ENCODE measurements at places on chromosomes 1 and 21.

- DNase-seq, result no peak
Measured at GRCh38 chr1:218347723-218348627, 2.8 kb downstream of the TGFB2 start.

DNA sequence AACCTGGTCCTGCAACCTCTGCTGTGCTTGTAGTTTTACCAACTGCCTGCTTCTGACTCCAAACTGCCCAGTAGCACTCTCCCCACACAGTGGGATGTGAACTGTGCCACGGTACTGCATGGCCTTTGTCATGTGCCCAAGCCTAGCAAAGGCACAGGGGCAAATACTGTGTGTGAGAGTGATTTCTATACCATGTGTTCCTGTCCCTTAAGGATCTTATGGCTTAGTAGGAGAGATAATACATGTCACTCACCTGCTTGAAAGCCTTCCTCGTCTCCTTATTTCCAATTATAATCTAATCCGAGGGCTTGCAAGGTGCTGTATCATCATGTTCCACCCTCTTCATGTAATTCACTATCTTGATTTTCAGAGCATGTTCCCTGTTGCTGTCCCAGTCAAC lies 51.3 kb downstream of the UBE4B start:
- no peak for DNase-seq

GRCh38 chr1:194114288-194114687 lies 927.9 kb upstream of the B3GALT2 start:
- DNase-seq, result no peak

DNA sequence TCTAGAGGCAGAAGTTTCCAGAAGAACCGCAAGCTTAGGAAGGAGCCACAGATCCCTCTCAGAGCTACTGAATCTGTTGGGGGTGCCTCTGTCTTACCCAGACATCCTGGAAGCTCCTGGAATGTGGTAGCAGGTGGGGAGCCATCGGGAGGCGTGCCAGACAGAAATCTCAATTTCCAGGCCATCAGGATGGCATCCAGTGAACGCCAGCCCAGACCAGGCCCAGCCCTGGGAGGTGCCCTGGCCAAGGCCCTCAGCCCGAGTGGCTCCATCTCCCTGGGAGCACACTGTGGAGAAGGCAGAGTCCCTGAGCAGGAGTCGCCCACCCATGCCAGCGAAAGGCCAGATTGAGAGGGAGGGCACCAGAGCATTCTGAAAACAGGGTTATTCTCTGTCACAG lies 2.5 kb downstream of the ABCA4 start:
- no peak for DNase-seq

DNA sequence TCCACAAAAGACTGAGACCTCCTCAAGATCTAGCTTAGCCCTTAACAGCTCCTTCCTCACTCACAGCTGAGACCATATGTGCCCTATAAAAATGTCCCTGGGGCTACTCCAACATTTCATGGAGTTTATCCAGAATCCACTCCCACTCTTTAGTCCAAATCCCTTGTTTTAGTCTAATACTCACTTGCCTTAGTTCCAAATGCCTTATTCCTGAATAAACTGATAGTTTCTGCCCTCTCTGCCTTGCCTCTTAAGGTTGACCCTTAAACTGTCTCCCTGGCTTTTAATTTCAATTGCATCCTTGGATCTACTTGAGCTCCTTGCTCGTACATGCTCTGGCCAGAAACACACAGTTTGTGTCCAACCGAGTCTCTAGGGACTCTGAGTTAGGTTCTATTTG lies 47.3 kb upstream of the LYPLAL1 start:
- no peak for DNase-seq

GRCh38 chr1:198756470-198756869 lies 117.6 kb downstream of the PTPRC start:
- DNase-seq, result no peak

DNA sequence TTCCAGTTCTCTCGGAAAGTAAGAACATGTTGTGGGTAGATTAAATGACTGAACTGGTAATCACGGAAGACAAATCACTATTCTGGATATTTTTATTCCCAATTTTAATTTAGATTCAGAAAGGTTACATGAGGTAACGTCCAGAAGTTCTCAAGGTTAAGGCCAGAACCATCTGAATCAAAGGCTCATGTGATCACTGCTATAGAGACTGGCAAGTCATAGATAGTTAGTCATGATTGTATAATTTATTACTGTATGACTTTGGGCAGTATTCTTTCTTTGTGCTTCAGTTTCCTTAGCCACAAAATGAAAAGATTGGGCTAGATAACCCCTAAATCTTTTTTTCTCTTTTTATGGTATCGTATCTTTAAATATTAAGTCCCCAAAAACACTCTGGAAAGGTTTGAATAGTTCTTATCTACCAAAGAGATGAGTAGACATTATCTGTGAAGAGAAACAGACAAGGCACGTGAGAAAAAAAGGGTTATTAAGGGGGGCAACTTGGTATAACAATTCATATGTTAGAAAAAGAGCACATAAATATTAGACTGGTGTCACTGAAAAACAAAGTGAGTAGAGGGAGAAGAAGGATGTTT lies 241.0 kb downstream of the PTPRC start:
- DNase-seq, result no peak

GRCh38 chr1:176141449-176141848 lies 65.6 kb downstream of the COP1 start:
- no peak for DNase-seq

GRCh38 chr1:212013672-212014071 lies 21.7 kb downstream of the INTS7 start:
- no peak for DNase-seq

- no peak for DNase-seq
Measured at GRCh38 chr1:73537400-73537799, 660.6 kb downstream of the LRRIQ3 start.

- DNase-seq, result peak; percentile 32
Measured at GRCh38 chr1:169484683-169485430, 887 bp downstream of the SLC19A2 start.

- no peak for DNase-seq
Measured at GRCh38 chr1:21921100-21921875, 15.8 kb downstream of the HSPG2 start.

DNA sequence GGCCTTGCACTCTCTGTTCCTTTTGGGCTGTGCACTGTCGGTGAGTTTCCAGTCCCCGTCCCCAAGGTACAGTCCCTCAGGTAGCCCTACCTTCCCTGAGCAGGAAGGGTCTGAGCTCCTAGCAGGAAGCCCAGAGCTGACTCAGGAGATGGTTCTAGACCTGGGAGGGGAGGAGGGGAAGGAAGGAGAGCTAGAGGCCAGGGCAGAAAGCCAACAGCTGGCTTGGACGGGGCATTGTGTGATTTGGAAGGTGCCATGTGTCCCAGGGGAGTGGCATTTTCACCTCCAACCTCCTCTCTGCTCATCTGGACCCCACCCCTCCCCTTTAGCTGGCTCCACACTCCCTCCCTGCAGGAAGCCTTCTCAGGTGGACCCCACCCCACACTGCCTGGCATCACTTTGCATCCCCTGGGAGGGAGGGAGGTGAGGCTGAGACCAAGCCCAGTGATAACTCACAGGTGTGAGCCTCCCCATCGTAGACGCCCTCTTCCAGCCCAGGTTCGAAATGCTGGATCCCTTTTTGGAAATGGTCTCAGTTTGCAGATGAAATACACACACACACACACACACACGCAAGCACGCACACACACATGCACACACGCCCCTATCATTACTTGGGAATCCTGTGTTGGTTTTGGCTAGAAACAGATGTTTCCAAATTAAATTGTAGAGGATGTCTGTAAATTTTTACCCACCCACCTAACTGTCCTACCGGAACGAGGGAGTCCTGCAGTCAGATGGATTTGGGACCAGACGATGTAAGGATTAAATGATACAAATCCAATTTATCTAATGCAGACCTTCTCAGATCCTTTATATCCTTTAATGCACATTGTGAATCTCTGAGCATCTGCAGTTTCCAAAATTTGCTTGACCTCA lies 19.7 kb upstream of the IFNLR1 start:
- DNase-seq, result no peak

DNA sequence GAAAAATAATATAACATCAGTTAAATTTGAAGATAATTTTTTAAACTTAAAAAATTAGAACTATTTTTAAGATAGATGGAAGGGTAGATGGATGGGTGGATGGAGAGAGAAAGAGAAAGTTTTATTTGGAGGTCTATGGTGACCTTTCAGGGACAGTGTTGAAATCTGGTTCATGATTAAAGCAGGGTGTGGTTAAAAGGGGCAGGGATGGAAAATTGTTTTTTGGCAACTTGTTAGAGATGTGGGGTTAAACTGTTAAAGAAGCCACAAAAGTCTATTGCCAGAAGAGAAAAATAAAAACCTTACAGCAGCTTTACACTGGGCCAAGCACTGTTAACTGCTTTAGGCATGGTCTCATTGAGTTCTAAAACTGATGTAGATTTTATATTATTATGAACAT lies 134.9 kb upstream of the GORAB start:
- DNase-seq, result no peak

DNA sequence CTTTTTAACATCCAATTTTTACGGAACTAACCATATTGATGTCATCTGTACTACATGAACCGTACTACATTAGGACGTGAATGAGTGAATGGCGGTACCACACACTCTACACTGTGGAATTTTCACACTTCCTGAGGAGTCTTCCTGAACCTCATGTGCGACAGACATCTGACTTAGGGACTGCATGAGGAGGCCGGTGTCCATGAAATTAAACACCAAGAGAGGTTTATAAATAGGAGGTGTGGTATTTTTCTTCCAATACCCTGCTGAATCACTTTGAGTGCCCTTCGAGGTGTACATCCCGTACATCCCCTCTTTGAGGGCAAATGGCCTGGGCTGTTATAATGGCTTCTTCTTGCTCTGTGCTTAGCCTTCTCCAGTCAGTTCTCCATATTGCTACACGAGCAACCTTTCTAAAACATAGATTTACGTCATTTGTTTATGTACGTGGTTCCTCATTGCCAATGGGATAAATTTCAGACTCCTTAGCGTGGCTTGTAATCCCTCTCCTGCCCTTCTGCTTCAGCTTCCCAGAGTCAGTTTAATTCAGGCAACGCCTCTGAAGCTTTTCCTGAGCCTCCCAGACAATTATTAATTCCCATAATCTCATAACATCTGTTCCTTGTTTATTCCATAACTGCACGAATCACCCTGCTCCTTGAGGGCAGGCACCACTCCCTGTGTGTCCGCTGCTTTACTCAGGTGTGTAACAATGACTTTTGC lies 9.4 kb downstream of the ST3GAL3 start:
- DNase-seq, result no peak

GRCh38 chr1:222247811-222248310 lies 300.0 kb downstream of the HHIPL2 start:
- no peak for DNase-seq

DNA sequence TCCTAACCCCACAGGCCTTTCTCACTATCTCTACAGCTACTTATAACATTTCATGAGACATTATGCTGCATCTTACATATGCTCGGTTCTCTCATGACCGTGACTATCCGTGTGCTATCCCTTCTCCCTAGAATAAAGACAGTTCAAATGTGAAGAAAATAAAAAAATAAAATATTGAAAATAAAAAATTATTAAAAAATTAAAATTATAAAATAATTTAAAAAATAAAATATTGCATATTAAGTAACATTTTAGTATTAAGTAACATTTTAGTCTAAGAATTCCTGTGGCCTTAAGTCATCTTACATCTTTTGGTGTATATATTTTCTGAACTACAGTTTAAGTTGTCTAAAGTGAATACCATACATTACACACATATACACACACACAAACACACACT lies 415.5 kb downstream of the DPYD start:
- DNase-seq, result no peak

GRCh38 chr1:246338098-246338497 lies 169.0 kb downstream of the SMYD3 start:
- DNase-seq, result no peak

GRCh38 chr1:172286629-172287076 lies 133.8 kb upstream of the C1orf105 start:
- no peak for DNase-seq

DNA sequence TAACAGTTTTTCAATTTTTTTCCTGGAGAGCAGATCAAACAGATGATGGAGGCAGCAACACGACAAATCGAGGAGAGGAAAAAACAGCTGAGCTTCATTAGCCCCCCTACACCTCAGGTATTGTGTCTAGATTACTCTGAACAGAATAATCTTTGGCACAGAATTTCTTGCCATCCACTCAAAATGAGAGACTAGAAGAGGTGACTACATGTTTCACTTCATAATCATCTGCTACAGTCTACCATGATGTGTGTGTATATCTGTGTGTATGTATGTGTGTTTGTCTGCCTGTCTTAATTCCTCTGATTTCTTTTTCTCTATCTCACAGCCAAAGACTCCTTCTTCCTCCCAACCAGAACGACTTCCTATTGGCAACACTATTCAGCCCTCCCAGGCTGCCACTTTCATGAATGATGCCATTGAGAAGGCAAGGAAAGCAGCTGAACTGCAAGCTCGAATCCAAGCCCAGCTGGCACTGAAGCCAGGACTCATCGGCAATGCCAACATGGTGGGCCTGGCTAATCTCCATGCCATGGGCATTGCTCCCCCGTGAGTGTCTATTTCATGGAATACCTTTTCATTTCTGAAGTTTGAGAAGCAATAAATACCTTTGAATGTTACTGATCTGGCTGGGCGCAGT lies 11.4 kb downstream of the PRPF3 start:
- DNase-seq, result no peak

DNA sequence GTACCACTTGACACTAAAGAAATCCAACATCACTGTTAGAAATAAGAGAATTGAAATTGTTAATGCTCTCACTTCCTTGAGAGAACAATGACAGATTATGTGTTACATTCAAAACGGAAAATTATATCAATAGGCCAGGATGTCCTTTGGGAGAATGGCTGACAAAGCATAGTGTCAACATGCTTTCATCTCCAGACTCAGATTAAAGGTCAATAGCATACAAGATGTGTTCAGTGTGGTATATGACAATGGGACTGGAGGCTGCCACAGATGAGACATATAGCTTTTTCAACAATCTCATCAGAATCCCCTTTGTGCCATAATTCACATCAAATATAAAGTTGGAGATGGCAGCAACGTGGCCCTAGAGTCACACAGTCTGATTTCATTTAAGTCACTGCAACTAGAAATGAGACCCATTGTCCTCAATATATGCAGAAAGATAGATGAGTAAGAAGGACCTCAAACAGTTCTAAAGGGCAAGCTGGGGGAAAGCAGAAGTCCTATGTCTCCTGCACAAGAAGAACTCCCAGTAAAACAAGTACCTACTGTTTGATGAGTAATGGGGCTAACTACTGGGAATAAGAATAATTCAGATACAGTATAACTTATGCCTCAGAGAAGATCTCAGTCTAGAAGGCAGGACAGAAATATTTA lies 327.9 kb downstream of the TTLL7 start:
- no peak for DNase-seq

DNA sequence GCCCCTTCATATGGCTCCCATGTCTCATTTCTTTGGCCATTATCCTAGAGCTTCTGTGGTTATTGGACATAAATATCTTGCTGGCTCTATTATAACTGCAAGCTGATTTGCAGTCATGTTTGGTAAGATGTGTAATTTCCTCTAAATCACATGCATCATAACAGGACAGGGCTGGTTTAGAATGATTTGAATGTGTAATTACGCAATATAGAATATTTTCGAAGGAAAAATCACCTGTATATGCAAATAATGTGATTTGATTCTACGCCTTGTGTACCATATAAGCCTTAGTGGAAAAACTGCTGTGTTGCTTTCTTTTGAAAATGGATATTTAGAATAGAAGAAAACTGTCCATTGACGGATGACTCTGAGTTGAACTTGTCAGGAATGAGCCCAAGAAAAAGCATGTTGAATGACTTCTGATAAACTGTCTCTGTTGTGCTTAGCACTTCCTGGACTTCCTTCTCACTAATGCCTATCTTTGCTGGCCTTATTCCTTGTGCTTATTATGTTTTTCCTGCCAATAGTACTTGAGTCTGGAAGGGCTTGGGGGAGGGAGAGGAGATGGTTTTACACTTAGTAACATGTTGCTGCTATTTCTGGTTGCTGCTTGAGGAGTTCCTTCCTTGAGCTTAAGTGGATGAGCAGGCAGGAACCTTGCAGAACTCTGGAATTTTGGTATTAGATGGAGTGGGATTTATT lies 6.5 kb downstream of the CACHD1 start:
- no peak for DNase-seq

All from germinal center (tissue), 1 donor.